DMS153 (cell line): ENCODE measurements at places on chromosomes 16 and 17.

GRCh38 chr16:12386192-12386591 lies 409.7 kb downstream of the SNX29 start:
- DNase-seq, result no peak

DNA sequence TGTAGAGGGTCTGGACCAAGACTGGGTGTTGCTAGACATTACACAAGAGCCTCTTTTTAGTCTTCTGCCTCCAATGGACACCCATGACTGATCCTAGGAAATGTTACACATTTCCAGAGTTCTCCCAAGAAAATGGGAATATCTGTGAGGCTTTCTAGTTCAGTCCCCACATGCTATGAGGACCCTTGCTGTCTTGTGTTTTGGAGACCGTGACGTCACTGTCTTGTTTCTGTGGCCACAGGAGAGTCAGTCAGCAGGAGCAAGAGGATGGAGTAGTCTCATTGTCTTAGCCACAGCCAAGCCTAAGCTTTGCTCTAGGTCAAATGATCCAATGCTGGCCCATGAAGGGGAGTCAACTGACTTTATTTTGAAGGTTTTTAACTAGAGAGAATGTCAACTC lies 820.1 kb upstream of the RBFOX1 start:
- DNase-seq, result no peak

DNA sequence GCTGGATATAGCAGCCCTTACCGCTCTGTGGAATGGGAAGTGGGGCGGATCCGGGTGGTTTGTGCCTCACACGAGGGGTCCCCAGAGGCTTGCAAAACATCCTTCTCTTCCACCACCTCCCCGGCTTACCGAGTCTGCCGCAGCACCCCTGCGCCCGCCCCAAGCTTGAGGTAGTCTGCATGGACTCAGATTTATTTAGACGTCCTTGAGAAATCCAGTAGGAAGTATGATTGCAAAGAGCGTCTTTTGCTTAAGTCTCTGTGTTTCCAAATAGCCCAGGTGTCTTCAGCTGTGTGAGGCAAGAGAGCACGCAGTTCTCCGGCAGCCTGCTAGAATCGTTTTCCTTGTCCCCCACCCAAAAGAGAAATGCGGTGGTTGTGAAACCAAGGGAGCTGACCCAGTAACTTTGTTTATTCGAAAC lies 2.4 kb downstream of the KIAA0513 start:
- no peak for DNase-seq

GRCh38 chr16:65121870-65122723 lies at the start of gene CDH11:
TSS of gene CDH11 (minus strand) at chr16:65122063. CDS start at chr16:65004869, 117,194 bp downstream.
- no peak for DNase-seq

- DNase-seq, result peak; percentile 53
Observed at GRCh38 chr17:41547921-41548843, 20.1 kb upstream of the KRT19 start.

DNA sequence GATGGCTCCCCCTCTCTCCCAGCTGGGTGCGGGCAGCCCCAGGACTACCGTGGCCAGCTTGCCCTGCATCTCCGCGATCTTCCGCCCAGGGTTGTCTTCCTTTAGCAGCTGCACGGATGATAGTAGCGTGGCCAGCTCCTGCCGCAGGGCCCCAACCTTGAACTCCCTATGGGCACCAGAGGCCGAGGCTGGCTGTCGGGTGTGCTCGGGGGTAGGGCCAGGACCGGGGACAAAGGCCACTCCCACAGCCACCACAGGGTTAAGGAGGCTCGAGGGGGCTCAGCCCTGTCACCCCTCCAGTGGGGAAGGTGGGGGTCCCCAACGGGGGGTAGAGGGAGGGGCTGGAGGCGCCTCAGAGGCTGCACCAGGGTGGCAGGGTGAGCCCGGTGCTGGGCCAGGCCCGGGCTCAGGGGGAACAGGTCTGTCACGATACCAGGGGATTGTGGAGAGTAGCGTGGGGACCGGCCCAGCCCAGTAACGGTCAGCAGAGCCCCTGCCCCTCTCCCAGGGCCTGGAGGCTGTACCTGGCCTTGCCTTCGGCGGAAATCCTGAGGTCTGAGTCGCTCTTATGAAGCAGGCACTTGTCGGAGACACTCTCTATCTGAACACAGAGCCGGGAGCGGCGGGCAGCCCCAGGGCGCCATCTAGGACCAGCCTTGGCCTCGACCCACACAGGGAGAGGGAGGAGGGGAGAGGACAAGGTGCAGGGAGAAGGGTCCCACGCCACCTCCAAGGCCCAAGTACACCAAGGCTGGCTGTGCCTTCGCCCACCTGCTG lies 5.2 kb downstream of the PERCC1 start:
- DNase-seq, result no peak

DNA sequence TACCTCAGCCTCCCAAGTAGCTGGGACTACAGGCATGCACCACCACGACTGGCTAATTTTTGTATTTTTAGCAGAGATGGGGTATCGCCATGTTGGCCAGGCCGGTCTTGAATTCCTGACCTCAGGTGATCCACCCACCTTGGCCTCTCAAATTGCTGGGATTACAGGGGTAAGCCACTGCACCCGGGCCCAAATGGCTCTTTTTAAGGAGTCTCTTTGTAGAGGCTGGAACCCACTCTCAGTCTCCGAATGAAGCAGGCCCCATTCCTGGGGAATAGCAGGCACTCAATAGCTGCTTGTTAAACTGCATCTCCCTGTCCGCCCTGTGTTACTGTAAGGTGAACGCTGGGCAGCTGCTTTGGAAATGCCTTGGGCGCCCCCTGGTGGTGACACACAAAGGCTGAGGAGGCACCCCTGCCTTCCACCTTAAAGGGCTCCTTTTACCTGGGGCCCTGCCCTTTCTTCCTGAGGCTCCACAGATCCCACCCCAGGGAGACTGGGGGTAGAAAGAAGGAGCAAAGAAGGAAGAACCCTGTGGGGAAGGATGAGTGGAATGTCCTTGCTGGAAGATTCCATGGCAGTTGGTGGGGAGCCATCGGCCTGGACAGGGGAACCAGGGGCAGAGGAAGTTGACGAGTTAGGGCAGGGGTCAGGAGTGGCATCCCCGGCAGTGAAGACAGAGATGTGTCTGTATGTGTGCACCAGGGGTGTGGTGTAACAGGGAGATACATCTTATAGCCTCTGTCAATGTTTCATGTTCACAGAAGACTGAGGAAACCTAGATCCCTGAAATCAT lies 6.1 kb upstream of the SP2 start:
- peak; percentile 76 for DNase-seq

- no peak for DNase-seq
Observed at GRCh38 chr17:81422776-81423697, 27.8 kb downstream of the BAHCC1 start.

GRCh38 chr17:45353043-45353442 lies 36.2 kb upstream of the MAP3K14 start:
- no peak for DNase-seq

GRCh38 chr16:88467541-88467944 lies 14.5 kb downstream of the ZFPM1 start:
- no peak for DNase-seq

- DNase-seq, result no peak
Observed at GRCh38 chr16:4401094-4401501, 15.3 kb downstream of the CORO7 start.

GRCh38 chr17:75632863-75633485 lies at the start of gene SMIM5:
TSS of gene SMIM5 (plus strand) at chr17:75633434. CDS start at chr17:75640202, 6,768 bp downstream.
- DNase-seq, result peak; percentile 46

DNA sequence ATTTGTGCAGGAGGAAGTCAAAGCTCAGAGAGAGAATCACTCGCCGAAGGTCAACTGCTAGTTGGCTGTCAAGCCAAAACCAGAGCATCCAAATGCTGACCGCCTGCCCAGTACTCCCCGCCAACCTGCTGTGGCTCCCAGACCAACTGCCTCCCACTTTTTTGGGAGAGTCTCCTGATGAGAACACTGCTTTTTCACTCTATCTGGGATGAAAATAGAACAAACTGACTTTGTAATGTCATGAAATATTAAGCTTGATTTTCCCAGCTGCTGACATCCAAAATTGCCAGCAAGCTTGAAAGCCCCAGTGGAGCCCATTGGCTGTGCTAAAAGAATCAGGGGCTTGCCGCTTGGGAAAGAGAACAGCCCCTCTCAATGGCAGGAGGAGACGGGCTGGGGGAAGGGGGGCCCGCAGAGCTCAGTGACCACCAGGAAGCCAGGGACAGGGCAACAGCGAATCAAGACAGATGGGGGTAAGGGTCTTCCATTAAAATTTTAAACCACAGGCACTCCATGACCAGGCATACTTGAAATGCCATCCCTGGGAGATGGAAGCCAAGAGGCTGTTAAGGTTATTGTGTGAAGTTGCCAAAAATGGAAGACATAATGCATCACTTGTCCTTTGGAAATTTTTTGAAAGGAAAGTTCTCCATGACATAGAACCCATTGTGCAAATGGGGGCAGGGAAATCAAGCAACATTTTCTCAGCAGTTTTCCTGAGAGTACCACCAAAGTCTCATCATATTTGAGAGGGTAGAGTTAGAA lies 125.7 kb upstream of the CDH5 start:
- no peak for DNase-seq

DNA sequence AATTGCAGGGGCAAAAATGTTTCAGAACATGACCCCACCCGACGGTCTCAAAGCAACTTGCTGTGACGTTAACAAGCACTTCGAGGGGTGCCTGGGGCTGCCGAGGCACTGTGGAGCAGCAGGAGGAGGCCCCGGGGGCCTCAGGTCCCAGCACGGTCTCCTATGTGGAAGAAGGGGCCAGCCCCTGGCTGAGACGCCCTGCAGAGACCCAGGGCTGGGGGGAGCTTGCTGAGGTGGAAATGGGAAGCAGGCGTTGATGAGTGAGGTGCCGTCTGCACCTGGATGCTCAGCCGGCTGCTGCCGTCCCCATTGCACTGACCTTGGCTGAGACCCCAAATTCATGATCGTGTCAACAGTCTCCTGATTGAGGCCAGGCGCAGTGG lies 46.5 kb downstream of the NT5M start:
- no peak for DNase-seq

- no peak for DNase-seq
Observed at GRCh38 chr16:53821487-53821886, 117.5 kb downstream of the FTO start.
